ENCODE measurements at places on chromosomes 7 and 10.
A peak's percentile ranks its signal among the peaks of the same experiment; 100 is the strongest.

GRCh38 chr10:70331486-70332268 is 47.9 kb upstream of the NPFFR1 start:
- peak; percentile 50 for DNase-seq

- DNase-seq, result no peak
Measured at GRCh38 chr7:157544980-157545680, 208.3 kb downstream of the DNAJB6 start.

DNA sequence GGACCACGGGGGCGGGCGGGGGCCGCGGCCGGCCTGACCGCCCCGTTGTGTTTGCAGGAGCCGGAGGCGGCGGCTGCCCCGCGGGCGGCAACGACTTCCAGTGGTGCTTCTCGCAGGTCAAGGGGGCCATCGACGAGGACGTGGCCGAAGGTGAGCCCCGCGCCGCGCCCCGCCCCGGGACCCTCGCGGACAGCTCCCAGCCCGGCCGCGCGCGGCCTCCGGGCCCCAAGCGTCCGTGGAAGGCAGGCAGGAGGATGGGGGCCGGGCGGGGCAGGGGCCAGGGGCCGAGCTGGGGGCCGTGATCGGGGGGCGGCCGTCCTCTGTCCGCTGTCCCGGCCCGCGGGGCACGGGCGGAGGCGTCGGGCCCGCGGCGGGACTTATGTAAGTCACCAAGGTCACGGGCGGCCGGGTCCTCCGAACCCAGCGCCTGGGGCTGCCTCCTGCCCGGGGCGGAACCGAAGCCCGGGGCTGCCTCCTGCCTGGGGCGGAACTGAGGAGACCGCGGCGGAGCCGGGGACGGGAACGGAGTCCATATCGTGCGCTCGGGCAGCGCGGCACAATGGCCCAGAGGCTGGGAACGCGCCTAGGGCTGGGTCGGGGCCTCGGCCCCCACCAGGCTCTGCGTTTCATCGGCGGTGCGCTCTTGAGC is 497 bp downstream of the PPP2R2D start:
- peak; percentile 60 for DNase-seq

DNA sequence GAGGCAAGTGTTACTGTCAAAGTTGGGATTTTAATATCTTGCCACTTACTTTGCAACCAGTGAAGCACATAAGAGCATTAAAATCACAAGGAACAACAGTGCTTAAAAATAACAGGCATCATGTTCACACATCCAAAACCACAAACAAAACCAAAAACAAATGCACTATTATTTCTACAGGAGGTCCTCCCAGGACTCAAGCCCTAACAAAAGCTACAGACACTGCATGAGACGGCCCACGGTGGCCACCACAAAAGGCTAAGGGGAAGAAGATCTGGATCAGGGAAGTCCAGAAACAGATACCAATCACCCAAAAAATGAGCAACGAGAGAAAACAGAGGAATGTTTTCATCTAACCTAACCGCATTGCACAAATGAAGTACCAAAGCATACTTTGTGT is 158.4 kb downstream of the ZMYND11 start:
- DNase-seq, result no peak

- DNase-seq, result no peak
Measured at GRCh38 chr10:85318809-85319807, 990.7 kb downstream of the CCSER2 start.

GRCh38 chr10:67836488-67836887 is 1.5 kb downstream of the DNAJC12 start:
- DNase-seq, result no peak

DNA sequence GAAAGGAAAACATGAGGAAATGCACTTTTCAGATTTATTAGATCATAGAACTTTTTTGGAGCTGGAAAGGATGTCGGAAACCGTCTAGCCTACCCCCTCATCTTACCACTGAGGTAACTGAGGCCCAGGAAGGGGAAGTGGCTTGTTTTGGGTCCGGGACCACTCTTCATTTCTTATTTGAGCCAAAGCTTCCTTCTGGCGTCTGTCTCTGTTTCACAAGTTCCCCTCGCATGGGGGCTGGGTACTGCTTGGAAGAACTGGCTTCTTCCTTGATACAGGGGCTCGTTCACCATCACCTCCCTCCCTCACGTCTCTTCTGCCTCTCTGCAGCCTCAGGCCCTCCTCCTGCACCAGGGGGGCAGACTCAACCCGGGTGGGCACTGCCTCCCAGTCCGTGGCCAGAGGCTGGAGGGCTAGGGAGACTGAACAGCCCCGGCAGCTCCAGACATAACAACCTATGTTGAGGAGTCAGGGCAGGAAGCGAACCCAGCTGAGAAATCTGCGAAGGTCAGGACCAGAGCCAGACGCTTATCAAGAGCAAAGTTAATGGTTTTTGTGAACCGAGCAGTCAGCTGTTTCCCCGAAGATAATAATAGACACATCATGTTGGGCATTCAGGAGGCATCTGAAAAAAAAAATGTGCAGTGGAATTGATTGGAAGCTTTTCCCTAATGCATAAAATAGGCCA is 12.9 kb downstream of the HTRA1 start:
- no peak for DNase-seq

- no peak for DNase-seq
Measured at GRCh38 chr10:93175490-93175889, 101.8 kb downstream of the CYP26A1 start.

DNA sequence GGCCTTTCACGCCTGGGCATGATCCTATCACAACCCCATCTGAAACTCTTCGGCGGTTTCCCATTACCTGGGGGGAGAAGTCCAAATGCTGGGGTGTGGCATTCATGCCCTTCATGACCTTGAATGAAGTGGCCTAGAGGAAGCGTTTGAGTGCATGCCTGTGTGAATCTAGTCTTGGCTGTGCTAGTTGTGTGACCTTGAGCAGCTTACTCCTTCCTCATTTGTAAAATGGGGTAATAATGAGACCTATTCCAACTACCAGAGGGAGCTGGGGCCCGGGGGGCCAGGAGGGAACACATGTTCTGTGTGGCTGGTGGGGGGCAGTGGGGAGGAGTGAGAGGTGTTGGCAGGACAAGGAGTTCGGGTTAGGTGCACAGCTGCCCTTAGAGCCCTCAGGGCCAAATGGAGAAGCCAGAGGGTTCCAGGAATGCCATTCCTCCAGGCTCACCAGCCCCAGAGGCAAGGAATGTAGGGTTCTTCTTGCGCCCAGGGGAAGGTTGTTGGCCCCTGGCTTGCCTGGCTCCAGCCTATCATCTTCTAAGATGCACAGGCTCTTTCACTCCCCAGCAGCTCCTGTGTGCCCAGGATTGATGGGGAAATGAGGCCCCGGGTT is 21.3 kb upstream of the TBRG4 start:
- no peak for DNase-seq

GRCh38 chr7:19442016-19442785 is 266.6 kb downstream of the POLR1F start:
- DNase-seq, result no peak

GRCh38 chr10:50381642-50382041 is 130.3 kb upstream of the ASAH2 start:
- no peak for DNase-seq

DNA sequence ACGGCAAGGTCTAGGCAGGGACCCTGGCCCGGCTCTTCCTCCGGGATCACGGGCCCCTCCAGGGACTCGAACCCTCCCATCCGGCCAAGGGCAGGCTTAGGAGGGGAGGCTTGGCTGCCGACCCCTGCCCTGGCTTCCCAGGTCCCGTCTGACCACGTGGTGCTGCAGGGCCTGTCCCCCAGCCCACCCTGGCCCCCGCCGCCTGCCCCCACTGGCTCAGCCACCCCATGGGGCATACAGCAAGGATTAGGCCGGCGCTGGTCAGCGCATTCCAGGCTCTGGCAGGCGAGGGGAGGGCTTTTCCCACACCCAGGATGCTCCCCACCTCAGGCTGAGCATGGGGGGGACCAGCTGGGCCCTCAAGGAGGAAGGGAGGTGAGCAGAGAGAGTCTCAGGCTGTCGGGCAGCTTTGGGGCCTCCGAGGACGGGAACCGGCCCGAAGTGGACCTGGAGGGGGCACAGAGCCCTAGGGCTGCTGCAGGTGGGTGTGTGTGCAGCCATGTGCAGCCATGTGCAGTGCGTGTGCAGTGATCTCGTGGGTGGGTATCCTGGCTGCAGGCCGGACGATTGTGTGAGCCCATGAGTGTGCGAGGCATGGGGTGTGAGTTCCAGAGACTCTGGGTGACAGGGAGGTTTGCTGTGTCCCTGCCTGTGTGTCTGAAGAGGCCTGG is 713 bp upstream of the GRIFIN start:
- no peak for DNase-seq

DNA sequence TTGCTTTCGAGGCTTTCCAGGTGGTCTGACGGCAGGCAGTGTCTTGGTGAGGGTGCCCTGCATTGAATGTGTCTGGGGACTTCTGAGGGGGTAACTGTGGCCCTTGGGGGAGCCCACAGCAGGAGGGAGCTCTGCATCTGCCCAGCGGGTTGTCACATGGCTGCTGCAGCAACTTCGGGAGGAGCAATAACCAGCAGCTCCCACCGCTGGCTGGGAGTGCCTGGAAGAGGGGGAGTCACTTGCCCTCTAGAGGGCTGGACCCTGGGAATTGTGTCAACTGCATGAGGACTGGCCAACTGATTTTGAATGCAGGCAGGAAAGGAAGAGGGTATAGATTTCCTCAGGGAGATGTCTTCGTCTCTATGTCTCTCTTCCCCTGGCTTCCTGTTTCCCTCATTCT is 26.4 kb downstream of the C10orf120 start:
- no peak for DNase-seq

- no peak for DNase-seq
Measured at GRCh38 chr10:104472505-104472904, 118.9 kb downstream of the CFAP58 start.

GRCh38 chr10:78413076-78414055 is 379.7 kb downstream of the RPS24 start:
- no peak for DNase-seq

GRCh38 chr10:69061305-69062161 is 26.4 kb upstream of the SRGN start:
- peak; percentile 56 for DNase-seq

GRCh38 chr7:100384628-100385294 is 11.5 kb downstream of the PILRA start:
- no peak for DNase-seq

GRCh38 chr7:41122256-41122987 is 580.5 kb downstream of the INHBA start:
- DNase-seq, result no peak

- no peak for DNase-seq
Measured at GRCh38 chr10:119658274-119658673, 7.1 kb downstream of the BAG3 start.

GRCh38 chr7:155806096-155806871 is 6.0 kb downstream of the SHH start:
- DNase-seq, result no peak

DNA sequence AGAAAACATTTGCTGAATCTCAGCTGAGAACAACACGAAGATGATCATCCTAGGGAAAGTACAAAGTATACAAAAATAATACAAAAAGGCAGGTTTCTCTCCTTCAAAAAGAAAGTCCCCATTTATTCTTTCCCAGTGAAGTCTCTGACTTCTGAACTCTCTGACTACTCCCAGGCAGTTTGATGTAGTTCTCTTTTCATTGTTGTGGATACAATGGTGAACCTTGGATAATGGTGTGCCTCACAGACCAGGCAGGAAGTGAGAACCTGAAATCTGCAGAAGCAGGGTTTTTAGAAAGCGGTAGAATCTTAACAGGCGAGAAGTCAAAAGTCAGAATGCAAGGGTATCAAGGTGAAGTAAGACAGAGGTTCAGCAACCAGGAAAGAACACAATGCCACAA is 150.8 kb upstream of the NRP1 start:
- DNase-seq, result no peak

- no peak for DNase-seq
Measured at GRCh38 chr10:3413937-3414666, 241.5 kb upstream of the PITRM1 start.

DNA sequence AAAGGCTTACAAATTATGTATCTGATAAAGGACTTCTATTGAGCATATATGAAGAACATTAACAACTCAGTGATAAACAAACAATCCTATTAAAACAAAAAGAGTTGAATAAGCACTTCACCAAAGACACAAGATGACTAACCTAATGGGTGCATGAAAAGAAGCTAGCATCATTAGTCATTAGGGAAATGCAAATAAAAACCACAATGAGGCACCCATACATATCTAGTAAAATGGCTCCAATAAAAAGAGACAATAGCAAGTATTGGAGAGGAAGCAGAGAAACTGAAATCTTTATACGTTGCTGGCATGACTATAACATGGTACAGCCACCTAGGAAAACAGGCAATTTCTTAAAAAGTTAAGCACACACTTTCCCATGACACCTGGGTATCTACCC is 77.6 kb upstream of the ZMIZ1 start:
- DNase-seq, result no peak

- DNase-seq, result peak; percentile 64
Measured at GRCh38 chr7:47181746-47182361, 400.1 kb downstream of the TNS3 start.

DNA sequence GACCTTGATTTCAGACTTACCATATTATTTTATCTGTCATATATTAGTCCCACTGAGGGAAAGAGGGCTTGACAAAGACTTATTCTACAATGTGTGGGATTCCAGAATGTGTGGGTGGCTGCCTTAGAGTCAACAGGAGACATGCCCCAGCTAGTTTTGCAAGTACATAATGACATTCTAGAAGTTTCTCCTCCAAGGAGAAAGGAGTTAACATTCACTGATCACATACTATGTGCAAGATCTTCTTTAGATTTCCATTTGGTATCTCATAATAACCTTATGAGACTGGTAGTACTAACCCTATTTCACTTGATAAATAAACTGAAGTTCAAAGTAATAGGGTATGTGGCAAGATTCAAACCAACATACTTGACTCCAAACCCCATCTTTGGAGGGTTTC is 25.2 kb downstream of the IRF5 start:
- no peak for DNase-seq

DNA sequence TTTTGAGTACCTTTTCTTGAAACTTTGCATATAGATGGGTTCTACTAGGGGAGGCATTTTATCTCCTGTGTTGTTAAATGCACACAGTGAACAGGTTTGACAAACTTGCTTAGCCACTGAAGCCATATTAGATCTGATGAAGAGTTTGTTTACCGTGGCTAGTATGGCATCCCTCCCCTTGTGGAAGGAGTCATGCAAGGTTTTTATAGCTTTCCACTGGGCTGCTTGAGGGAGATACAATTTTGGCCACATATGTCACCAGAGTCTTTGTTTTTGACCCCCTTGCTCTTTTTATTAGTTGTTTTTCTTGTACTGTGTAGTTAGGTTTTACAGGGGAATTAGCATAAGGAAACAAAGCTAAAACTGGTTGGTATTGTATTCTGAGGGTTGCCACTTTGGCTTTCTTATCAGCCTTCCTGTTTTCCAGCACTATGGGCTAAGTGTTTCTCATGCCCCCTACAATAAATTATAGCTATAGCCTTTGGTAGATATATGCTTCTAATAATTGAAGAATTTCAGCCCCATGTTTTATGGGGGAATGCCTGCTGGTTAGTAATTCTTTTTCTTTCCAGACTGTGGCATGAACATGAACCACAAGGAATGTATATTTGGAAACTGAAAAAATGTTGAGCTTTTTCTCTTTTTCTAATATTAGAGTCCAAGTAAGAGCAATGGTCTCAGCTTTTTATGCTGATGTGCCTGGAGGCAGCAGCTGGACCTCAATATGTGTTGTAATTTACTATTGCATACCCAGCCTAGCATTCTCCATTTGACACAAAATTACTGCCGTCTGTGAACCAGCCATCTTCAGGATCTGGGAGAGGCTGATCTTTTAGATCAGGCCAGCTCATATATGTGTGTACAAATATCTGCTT is 18.4 kb upstream of the STEAP2 start:
- DNase-seq, result no peak

- DNase-seq, result no peak
Measured at GRCh38 chr7:55271069-55271626, 94.0 kb upstream of the LANCL2 start.

Data from right hindlimb (tissue), 1 donor.